NCI-H1092 treated with DMSO at 0.1 percent for 48 hours (cell line): ENCODE measurements at places on chromosomes 11 and 22.

DNA sequence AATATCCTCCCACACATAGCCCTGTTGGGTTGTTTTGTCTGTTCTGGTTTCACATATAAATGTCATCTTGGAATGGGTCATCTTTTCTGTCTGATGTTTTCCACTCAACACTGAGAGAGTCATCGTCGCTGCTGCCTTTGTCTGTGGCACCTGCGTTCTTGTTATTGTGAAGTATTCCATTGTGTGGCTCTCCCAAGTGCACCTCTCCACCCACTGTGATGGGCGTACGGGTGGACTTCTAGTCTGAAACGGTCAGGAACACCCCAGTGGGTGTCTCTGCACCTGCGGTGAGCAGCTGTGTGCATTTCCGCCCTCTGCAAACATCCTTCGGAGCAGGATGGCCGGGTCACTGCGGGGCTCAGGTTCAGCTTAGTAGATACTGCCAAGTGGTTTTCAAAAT lies 34.5 kb upstream of the RTL6 start:
- DNase-seq, result peak; percentile 73

DNA sequence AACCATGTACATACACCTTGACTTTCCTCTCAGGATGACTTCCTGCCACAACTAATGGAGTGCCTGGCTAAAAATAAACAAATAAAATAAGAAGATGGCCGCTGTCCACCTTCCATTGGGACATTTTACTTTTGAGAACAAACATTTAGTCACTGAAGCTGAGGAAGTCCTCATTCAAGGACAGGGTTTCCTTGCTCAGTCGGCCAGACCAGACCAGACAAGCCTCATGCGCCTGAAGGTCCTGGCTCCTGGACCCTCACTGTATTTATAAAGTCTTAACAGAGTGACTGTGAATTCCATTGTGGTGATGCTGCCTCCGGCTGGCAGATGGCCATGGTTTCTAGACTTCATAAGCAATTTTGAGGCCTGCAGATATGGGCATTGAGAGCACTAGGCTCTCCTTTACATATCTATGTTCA lies 114.5 kb downstream of the MAML2 start:
- no peak for DNase-seq

DNA sequence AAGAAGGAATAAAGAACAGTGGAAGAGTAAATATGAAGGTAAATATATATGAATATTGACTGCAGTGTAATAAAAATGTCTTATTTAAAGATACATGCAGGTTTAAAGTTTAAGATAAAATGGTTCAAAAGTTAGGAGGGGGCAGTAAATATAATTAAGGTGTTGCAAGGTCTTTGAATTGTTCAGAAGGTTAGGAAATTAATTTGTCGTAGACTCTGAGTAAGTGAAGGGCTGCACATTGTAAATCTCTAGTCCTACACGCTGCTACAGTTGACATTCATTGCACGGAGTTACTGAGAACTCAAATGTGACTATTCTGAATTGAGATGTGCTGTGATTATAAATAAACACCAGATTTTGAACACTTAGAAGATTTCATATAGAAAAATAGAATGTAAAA lies 69.8 kb upstream of the PRODH start:
- DNase-seq, result no peak

DNA sequence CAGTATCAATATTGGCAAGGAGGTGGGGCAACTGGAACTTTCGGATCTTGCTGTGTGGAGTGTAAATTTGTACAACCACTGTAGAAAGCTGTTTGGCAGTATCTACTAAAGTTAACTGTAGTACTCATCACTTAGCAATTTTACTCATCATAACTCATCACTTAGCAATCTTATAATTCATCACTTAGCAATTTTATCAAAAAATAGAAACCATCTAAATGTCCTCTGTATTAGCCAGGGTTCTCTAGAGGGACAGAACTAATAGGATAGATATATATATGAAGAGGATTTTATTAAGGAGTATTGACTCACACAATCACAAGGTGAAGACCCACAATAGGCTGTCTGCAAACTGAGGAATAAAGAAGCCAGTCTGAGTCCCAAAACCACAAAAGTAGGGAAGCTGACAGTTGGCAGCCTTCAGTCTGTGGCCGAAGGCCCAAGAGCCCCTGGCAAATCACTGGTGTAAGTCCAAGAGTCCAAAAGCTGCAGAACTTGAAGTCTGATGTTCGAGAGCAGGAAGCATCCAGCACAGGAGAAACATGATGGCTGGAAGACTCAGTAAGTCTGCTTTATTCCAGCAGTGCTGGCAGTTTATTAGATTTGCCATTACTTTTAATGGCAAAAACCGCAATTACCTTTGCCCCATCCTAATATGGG lies 92.9 kb upstream of the USP47 start:
- DNase-seq, result no peak

- DNase-seq, result no peak
Observed at GRCh38 chr11:123371506-123372297, 58.4 kb upstream of the GRAMD1B start.

DNA sequence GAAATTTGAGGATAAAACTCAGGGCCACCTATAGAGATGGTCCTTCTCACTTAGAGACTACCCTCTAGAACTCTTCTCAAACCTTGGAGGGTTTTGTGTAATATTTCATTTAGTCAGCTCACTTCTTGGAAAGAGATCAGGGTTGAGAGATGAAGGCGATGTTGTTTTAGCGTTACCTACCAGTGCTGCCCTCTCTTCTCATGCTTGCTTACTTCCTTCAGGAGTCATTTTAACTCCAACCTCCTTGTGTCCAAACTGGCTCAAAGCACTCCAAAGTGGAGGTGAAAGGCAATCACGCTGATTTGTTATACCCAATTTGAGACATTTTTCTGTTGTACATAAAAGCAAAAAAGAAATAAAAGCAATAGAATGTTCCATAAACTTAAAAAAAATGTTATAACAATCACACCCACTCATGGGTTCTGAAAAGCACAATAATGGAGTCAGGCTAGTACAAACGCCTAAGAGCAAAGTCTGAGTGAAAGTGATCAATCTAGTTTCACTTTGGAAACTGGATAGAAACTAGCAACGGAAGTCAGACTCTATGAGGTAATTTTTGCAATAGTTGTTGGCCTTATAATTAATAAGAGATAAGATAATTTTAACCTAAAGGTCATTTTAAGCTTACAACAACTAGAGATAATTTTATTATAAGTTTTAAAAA lies 117.1 kb downstream of the MRTFA start:
- no peak for DNase-seq

DNA sequence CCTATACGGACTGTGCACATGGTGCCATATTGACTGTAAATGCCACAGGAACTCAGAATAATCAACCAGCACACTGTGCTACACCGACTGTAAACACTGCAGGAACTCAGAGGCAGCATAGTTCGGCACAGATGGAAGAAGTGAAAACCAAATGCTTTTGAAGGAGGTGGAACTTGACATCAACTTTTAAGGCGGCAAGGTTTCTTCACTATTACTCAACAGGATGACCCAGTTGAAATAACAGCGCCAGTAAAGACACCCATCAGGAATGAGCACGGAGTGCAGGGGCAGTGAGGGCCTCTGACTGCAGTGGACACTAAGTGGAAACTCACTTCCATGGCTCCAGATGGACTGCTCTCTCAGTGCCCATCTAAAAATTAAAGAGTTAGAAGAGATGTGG lies 15.7 kb downstream of the TESMIN start:
- DNase-seq, result no peak

DNA sequence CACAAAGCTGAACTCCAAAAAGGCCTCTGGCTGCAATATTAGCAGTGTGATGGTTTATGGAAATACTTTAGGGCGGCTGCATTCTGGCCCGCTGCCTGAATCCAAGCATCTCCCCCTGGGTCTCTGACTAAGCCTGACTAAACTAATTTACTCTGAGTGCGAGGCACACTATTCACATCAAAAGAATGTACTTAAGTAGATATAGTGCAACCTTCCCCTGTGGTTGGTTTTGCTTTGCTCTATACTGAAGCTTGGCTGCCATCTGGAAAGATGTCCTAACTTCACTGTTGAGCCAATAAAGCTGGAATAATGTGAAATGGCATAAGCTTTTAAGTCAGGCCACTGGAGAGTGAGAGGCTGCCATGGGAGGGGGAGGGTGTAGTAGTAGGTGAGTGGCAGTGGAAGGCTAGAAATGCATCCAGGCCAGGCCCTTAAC lies 321.6 kb downstream of the AASDHPPT start:
- DNase-seq, result no peak

DNA sequence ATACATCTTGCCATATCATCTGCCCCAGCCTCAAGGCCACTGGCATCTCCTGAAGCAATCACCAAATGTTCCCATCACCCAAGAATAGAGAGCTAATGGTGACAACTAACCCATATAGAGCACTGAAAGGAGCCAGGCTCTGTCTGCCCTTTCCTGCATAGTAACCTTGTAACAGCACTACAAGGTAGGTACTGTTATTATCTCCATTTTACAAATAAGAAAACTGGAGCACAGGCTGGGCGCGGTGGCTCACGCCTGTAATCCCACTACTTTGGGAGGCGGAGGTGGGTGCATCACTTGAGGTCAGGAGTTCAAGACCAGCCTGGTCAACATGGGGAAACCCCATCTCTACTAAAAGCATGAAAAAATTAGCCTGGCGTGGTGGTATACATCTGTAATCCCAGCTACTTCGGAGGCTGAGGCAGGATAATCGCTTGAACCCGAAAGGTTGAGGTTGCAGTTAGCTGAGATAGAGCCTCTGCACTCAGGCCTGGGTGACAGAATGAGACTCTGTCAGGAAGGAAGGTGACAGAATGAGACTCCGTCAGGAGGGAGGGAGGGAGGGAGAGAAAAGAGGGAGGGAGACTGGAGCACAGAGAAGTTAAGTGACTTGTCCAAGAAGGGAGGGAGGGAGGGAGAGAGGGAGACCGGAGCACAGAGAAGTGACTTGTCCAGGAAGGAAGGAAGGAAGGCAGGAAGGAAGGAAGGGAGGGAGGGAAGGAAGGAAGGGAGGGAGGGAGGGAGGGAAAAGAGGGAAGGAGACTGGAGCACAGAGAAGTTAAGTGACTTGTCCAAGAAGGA lies 2.2 kb downstream of the SLC35F2 start:
- DNase-seq, result no peak

DNA sequence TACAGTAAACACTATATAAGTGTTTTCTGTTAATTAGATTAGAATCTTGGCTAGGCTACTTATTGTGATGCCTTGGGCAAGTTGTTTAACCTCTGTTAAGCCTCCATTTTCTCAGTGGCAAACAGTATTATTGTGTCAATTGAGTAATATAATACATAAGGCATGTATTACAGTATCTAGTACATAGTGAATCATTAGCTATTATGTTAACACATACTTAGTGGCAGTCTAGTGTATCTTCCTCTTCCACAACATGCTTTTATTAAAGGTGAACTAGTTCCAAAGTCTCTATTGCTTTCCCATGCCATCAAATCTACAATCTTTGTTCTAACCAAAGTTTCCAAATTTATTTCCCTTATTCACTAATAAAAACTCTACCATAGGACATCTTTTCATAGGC lies 200.9 kb downstream of the SOX6 start:
- no peak for DNase-seq

GRCh38 chr11:76760236-76760635 lies 22.9 kb upstream of the TSKU start:
- no peak for DNase-seq

DNA sequence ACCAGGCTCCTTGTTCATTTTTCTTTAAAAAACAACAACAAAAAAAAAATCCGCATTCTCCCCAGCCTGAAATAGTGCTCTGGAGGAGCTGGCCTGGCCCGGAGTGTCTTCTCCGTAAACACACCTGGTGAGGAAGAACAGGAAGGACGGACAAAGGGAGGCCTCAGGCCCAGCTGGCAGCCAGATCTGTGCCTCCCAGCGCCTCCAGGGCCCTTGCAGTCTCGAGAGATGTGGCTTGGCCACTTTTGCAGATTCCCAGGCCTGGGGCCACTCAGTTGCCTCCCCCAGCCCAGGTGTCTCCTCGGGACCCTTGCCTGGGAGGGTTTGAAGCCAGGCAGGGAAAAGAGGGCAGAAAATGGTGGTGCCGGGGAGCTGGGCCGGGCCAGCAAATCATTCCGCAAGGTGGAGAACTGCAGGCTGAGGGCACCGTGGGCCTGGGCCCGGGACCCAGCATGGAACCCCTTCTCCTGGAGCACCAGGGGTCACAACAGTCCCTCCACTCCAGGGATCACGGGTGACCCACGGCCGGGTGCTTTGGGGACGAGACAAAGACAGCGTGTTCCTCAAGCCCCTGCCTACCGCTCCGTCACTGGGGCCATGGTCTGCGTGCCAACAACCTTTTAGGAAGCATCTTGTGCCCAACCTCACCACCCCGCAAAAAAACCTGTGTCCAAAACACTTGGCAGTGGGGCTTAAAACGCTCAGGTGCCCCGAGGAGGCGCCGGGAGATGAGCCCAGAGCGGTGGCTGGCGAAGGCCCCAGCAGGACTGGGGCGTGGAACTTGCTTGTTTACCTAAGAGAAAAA lies 67.1 kb upstream of the WNT7B start:
- DNase-seq, result no peak

GRCh38 chr22:23116506-23117263 lies 25.1 kb downstream of the RSPH14 start:
- DNase-seq, result no peak

DNA sequence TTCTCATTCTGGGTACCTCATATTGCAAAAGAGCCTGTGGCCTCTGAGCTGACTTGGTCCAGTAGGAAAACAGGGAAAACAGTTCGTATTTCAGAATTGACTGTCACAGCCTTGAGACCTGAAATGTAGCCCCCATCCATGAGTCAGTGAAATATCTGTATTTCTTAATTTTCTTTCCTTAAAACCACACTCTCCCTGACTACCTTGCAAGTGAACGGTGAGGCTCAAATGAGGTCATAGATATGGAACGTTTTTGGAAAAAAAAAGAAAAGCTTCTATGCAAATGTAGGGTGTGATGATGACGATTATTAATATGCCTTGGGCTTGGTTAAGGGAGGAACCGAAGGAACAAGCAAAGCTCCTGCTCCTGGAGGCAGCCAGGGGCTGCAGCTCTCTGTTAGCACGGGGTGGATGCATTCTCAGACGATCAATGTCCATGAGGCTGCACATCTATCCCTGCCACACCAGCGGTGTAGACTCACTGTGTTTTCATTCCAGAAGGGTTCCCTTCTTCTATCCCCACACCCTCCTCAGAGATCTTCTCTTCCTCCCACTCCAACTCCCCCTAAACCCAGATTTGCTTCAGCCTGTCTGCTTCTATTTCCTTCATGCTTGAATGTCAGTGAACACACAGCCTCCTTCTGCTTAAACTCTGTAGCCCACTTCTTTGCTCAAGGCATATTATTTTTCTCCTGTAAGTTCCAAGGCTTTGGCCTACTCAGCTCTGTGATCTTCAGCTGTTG lies 29.2 kb upstream of the SCN3B start:
- DNase-seq, result no peak

GRCh38 chr22:36921309-36922104 lies 8.1 kb downstream of the CSF2RB start:
- DNase-seq, result no peak
